GM23338 (cell line): ENCODE measurements at places on chromosomes 13 and 19. TPM values are rescaled to one million over a fixed set of nuclear protein-coding genes. Genes with fewer than 3 reads are reported as not detected.
A peak's percentile ranks its signal among the peaks of the same experiment; 100 is the strongest.

The SERP2 gene
- 0.59 and 3.4 TPM in 2 replicates for total RNA-seq

The ERICH6B gene
- not detected in 2 replicates for total RNA-seq

The DGKH gene
- total RNA-seq = 6.6 and 7.5 TPM in 2 replicates

GRCh38 chr19:42596391-42597072, 1.8 kb upstream of the CEACAM8 start:
- DNase-seq = peak; percentile 60

GRCh38 chr13:94408314-94409036, 71.0 kb downstream of the DCT start:
- DNase-seq = no peak

The ARHGAP45 gene
- 56.0 and 71.8 TPM in 2 replicates for total RNA-seq
